Camera-type eye (tissue), 1 donor: ENCODE measurements at places on chromosomes 11 and 22. TPM values are rescaled to one million over a fixed set of nuclear protein-coding genes. Genes with fewer than 3 reads are reported as not detected.

Gene TMEM121B
- total RNA-seq, result 7.1 TPM

Gene IGSF22
- 0.44 TPM for total RNA-seq

Gene MAPK8IP2
- total RNA-seq, result 22.7 TPM

Gene MYOD1
- 2.4 TPM for total RNA-seq

Gene SLC22A25
- not detected for total RNA-seq

Gene TMEM86A
- 7.3 TPM for total RNA-seq

Gene PNPLA5
- 0.16 TPM for total RNA-seq

Gene LARGE1
- total RNA-seq, result 45.8 TPM

Gene RAB38
- total RNA-seq, result 23.6 TPM

Gene A4GALT
- 9.8 TPM for total RNA-seq

Gene TIGD3
- total RNA-seq, result 3.6 TPM

Gene LMNTD2
- total RNA-seq, result 0.33 TPM

Gene DYNC2H1
- 69.3 TPM for total RNA-seq

Gene CYP2D6
- total RNA-seq, result 3.3 TPM

Gene OR8G5
- not detected for total RNA-seq

Gene PDE2A
- total RNA-seq, result 16.2 TPM

Gene ACP2
- 50.7 TPM for total RNA-seq

Gene SCN4B
- 5.9 TPM for total RNA-seq

Gene RAB36
- 8.3 TPM for total RNA-seq

Gene PHOX2A
- total RNA-seq, result not detected

Gene HTR3A
- 0.16 TPM for total RNA-seq

Gene MRGPRX4
- not detected for total RNA-seq

Gene ARHGAP20
- 13.7 TPM for total RNA-seq

Gene PACSIN2
- total RNA-seq, result 54.4 TPM

Gene ELMOD1
- 30.2 TPM for total RNA-seq

Gene SEC14L2
- total RNA-seq, result 27.5 TPM

Gene SHANK3
- 10.6 TPM for total RNA-seq

Gene OR52I1
- total RNA-seq, result not detected

Gene DDT
- total RNA-seq, result 44.5 TPM

Gene ARHGAP8
- total RNA-seq, result 3.2 TPM
